Stimulated activated CD8-positive, alpha-beta memory T cell treated with anti-CD3 and anti-CD28 coated beads, Interleukin-4, amount 100 ng/mL, for 4 hours (primary cell): ENCODE measurements at places on chromosomes 1 and 21.

DNA sequence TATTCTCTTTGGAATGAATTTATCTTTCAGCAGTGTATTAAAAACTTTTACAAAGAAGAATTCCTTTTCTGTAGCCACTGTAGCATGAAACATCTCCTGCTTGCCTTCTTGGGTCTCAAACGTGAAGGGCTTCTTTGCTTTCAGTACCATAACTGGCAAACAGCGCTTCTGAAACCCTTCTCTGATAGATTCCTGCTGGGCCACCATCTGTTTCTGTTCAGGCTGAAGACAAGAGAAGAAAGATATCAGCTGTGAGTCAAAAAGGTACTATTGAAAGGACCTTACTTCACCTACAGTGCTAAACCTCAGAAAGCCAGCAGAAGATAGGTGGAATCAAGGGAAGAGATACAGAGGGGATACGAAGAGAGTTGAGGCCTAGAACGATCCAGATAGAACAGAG lies 10.5 kb downstream of the AIM2 start:
- no peak for DNase-seq

GRCh38 chr1:245211035-245211749 lies 56.4 kb downstream of the KIF26B start:
- no peak for DNase-seq

- no peak for DNase-seq
Observed at GRCh38 chr1:229972600-229973296, 94.3 kb upstream of the GALNT2 start.

- DNase-seq = no peak
Observed at GRCh38 chr1:50783286-50783685, 176.8 kb downstream of the FAF1 start.

GRCh38 chr1:53145619-53145941 lies 3.1 kb upstream of the SLC1A7 start:
- DNase-seq = no peak

DNA sequence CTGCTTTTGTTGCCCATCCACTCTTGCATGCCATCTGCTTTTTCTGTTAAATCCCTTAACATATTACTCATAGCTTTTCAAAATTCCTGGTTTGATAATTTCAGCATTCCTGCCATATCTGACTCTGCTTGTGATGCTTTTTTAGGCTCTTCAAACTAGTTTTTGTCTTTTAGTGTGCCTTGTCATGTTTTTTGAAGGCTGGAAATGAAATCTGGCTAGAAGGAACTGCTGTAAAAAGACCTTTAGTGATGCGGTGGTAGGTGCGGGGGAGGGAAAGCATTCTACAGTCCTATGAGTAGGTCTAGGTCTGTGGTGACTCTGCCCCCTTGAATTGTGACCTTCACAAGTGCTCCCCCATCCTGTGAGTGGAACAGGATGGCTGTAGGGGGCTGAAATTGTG lies 15.0 kb upstream of the S100B start:
- DNase-seq = no peak

DNA sequence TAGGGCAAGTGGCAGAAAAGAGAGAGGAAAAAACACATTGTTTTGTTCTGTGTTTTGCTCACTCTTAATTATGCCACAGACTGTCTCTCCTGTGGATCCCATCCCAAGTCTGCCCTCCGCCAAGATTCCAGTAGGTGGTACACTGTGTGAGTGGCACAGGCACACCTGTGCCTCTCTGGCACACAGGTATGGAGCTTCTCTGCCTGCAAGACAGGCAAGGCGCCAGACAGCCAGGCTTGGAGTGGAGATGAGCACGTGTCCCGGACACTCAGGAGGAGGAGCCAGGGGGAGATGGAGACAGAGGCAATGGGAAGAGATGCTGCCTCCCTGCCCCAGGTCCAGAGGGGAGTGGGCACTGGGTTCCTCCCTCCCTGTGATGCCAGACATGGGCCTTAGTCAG lies 6.5 kb upstream of the GRIK3 start:
- no peak for DNase-seq

GRCh38 chr1:246669659-246670058 lies 54.5 kb upstream of the SCCPDH start:
- no peak for DNase-seq

DNA sequence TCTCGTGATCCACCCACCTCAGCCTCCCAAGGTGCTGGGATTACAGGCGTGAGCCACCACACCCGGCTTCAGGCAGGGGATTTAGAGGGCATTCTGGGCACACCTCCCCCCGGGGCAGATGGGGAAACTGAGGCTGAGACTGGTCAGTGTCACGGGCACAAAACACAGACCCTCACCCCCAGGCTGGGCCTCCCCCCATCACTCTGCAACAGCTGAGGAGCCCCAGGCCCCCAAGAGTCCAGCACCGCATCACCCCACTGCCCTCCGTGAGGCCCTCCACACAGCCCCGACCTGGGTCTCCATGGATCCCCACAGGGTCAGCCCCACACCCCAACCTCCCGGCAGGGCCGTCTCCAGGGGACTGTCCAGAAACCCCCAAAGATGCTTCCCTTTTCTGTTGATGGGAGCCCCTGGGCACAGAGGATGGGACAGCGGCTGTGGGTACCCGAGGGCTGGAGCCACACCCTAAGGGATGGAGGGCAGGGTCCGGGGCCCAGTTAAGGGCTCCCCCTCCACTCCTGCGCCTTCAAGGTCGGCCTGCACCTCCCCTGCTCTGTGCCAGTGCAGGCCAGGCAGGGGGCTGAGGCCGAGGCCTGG lies 11.0 kb downstream of the TNFRSF14 start:
- no peak for DNase-seq

- no peak for DNase-seq
Observed at GRCh38 chr1:237570530-237570929, 320.2 kb downstream of the ZP4 start.

DNA sequence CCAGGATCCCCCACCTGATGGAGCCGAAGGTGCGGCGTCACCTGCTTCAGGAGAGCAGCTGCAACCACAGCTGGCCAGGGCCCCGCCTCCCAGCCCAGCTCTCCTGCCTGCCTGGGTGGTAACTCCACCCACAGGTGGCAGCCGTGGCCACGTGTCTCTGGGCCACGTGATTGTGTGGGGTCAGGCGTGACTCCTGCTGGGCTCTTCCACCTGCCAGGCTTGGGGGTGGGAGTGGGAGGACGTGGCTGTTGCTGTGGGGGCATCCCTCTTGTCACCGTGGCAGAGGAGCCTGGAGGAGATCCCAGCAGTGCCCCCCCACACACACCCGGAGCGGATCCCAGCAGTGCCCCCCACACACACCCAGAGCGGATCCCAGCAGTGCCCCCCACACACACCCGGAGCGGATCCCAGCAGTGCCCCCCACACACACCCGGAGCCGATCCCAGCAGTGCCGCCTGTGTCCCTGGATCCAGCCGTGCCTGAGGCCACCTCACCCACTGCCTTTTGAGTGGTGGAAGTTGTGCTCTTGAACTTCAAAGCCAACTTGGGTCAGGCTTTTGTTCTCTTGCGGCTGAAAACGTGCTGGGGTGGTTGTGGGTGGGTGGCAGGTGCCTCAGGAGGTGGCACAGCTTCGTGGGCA lies 32.2 kb downstream of the POFUT2 start:
- no peak for DNase-seq

DNA sequence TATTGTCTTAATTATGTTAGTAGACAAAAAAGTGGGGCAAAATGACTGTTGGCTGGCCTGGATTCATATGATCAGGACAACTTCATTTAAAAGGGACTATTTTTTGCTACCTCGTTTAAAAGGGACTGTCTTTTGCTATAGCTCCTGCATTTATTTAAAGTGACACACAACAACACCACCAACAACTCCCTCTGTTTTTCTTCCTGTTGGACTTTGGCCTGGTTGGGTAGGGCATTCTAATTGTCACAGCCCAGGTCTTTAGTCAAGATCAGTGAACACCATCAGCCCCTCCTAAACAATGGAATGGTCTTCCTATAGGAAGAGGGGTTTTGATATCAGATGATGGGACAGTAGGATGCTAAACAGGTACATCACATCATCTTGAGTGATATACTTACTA lies 241.8 kb downstream of the GPR52 start:
- no peak for DNase-seq

DNA sequence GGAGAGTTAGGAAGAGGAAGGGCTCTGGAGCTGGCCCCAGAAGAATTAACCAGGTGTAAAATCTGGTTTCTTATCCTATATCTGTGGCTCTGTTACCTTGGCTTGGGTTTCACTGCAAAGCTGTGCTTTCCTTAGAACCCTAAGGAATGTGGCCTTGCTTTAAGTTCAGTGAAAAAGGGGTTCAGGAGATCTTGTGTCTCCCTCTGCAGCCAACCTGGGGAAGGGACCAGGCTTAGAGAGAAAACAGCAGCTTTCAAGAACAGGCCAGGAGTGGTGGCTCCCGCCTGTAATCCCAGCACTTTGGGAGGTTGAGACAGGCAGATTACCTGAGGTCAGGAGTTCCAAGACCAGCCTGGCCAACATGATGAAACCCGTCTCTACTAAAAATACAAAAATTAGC lies 16.1 kb upstream of the MYCL start:
- no peak for DNase-seq

DNA sequence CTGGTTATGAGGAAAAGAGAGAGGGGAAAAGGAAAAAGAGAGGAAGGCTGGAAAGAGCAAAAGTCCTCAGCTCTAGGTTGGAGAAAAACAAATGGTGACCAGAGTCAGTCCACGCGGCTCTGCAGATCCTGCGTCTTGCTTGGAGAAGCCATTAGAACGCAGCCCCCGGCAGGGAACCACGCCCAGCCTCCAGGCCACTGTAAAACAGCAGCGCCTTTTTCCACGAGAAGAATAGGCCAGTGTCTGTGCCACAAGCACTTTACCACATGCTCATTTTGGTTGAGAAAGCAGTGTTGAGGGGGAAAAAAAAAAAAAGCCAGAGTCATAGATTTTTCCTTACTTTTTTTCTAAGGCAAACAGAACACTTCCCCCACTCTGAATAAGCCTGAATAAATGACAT lies 846.9 kb upstream of the ADAMTS5 start:
- DNase-seq = no peak

DNA sequence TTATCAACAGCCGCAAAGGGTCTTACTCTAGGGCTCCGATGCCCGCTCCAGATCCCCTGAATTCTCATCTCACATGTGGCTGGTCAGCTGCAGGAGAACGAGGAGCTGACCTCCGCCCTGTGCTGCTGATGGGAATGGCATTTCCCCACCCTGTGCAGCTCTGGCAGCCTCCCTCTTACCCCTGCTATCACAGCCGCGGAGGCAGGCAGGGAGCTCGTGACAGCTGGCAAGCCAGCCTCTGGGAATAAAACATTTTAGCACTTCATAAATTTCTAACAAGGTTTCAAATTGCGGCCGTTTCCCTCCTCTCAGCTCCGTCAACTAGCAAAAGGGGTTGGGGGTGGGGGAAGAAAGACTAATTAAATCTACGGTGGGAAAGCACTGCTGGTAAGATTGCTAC lies 81.1 kb downstream of the DSCAM start:
- no peak for DNase-seq

- no peak for DNase-seq
Observed at GRCh38 chr1:165562571-165562970, 18.8 kb downstream of the LRRC52 start.

DNA sequence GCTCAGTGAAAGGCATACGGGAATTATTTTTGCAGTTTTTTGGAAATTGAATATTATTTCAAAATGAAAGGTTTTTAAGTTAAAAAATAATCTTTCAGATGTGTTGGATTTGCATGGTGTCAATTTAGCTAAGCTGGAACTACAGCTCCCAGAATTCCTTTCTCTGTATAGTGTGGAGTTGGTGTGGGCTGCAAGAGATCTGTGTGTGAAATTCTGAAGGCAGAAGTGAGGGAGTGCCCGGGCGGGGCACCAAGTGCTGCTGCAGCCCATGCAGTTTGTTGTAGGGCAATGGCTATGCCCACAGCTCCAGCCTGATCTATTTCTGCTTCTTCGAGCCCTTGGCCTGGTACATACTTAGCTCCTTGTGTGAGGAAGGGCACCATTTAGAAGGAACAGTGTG lies 60.5 kb upstream of the CSF1 start:
- DNase-seq = no peak

GRCh38 chr1:109828756-109829505 lies 65.2 kb upstream of the EPS8L3 start:
- DNase-seq = no peak

DNA sequence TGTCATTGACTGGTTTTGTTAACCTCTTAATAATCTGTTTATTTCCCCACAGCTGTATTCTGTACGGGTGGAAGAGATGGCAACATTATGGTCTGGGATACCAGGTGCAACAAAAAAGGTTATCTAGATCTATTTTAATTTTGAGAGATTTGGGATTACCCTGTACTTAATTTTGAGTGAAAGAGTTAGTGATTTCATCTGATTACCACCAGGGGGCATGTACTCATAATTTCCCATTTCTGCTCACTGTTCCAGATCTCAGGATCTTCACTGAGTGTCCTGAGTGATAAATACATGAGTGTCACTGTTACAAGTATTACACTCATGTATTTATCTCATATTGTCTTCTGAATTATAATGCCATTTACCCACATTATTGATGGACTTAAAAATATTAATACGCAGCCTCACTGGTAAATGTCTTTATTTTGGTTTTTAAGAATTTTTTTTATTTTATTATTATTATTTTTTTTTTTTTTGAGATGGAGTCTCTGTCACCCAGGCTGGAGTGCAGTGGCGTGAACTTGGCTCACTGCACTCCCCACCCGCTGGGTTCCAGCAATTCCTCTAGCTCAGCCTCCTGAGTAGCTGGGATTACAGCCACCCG lies 27.4 kb downstream of the DTL start:
- no peak for DNase-seq

GRCh38 chr1:154442006-154442740 lies 37.0 kb downstream of the IL6R start:
- no peak for DNase-seq

- DNase-seq = no peak
Observed at GRCh38 chr1:184630679-184631060, 124.0 kb downstream of the EDEM3 start.

DNA sequence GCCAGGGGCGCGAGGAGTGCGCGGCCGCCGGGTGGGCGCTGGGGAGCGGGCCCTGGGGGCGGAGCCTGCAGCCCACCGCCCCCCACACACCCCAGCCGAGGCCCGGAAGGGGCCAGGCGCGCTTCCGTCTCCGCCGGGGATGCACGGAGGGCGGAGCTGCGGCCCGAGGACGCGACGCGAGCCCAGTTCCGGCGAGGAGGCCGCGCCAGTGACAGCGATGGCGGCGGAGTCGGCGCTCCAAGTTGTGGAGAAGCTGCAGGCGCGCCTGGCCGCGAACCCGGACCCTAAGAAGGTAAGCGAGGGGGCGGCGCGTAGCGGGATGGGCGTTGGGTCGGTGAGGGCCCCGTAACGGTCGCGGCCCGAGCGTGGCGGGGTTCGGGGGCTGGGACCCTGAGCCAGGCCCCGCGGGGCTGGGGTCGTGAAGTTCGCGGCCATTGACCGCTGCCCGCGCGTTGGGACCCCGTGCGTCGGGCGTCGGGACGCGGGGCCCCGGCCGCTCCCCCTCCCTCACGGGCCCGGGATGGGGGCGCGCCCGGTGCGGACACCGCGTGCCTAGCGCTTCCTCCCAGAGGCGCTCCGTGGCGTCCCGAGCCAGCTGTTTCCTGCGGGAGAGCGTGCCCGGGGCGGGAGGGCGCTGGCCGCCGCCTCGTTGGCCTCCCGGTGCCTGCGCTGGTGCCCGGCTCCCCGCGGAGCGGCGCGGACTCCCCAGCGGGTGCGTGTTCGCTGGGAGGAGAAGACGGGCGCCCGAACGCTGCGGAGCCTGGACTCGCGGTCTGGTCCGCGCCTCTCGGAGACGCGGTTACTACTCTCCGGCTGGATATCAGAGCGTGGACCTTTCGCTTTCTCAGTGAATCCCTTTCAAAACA lies at the start of gene ELOA:
Gene ELOA (plus strand): TSS at position 185 of the 866 bp plus-strand sequence. CDS start 33 bp downstream, at position 218.
- peak; percentile 57 for DNase-seq

GRCh38 chr1:238951809-238952208 lies 434.6 kb upstream of the CHRM3 start:
- no peak for DNase-seq

GRCh38 chr1:155984341-155984740 lies 6.0 kb upstream of the ARHGEF2 start:
- no peak for DNase-seq
